ENCODE measurements at places on chromosomes 5 and 9.

- DNase-seq, result peak; percentile 42
Measured at GRCh38 chr9:83219154-83219923, 156.4 kb upstream of the RASEF start.

DNA sequence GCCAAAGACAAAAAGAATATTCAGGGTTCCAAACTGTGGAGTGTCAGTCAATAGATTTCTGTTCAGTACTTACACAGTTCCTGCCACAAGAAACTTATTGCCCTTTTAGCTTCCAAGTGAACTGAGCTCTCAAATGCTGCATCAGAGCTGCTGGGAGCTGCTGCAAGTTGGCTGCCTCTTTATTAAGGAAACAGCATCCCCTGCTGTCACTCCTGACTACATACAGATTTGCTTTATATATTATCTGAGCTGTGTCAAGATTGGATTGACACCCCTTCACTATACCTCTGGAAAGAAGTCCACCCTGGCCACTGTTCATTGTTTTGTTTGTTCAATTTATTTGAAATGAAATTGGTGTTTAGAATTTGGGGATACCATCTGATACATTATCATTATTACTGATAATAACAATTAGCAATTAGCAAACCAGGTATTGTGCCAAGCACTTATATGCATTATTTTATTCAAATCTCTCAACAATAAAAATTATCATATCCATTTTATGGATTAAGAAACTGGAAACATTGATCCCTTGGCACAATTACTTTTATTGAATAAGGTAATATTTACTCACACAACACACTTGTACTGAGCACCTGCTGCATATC is 16.4 kb upstream of the C5orf58 start:
- peak; percentile 15 for DNase-seq

- no peak for DNase-seq
Measured at GRCh38 chr5:126443374-126443851, 20.2 kb downstream of the GRAMD2B start.

GRCh38 chr9:109121232-109121796 is 1.6 kb upstream of the TMEM245 start:
- DNase-seq, result no peak

DNA sequence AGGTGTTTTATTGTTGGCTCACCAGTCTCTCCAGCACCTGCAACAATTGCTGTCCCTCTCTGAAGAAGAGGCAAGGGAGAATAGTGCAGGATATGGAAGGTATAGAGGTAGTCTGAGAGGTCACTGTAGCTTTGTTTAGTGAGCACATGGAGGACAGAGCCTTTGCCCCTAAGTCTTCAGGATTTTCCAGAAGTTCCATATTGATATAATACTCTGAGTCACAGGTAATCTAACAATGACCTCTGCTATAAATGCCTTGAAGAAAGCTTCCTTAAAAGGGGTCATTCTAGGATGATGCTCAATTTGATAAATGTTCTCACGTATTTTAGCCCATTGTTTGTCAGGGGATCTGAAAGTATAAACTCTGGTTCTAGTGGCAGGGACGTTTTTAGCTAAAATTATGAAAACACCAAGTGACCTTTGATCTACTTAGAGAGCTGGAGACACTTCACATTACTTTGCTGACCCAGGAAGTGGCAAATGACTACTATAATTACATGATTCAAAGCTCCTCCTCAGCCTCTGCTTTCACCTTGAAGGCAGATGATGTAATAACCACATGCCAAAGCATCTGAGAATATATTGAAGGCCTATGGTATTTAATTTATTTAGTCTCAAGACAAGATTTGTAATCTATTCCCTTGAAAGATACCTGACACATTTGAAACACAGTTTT is 366.9 kb upstream of the NUDT12 start:
- DNase-seq, result no peak

DNA sequence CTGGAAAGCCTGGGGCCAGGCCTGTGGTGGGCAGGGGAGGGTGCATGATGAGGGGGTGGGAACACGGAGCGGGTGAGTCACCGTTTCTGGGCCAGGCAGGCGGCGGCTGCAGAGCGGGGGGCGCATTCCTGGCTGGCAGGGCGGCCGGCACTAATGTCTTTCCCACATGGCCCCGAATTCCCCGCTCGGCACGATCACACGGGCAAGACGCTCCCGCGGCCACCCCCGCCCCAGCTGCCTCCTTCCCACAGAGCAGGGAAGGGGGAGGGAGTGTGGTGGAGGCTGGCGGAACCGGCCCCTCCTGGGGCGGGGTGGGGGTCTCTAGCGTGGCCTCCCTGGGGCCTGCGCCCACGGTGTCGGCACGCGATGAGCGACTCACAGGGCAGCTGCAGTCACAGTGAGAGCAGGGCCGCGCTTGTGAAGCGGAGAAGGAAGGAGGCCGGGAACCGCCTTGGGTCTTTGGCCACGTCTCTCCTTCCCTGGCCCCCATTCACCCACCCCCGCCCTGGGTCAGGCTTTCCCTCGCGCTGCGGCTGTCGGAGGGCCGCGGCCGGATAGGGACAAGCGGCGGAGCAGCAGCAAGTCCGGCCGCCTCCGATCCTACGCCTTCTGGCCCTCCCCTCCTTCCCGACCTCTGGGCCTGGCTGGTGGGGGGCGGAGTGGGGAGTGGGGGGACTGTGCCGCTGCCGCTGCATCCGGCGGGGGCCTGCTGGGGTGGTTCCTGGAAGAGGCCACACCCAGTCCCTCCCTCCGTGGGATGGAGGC is 48.9 kb downstream of the CXXC5 start:
- no peak for DNase-seq

- no peak for DNase-seq
Measured at GRCh38 chr9:117775591-117775990, 71.4 kb downstream of the TLR4 start.

DNA sequence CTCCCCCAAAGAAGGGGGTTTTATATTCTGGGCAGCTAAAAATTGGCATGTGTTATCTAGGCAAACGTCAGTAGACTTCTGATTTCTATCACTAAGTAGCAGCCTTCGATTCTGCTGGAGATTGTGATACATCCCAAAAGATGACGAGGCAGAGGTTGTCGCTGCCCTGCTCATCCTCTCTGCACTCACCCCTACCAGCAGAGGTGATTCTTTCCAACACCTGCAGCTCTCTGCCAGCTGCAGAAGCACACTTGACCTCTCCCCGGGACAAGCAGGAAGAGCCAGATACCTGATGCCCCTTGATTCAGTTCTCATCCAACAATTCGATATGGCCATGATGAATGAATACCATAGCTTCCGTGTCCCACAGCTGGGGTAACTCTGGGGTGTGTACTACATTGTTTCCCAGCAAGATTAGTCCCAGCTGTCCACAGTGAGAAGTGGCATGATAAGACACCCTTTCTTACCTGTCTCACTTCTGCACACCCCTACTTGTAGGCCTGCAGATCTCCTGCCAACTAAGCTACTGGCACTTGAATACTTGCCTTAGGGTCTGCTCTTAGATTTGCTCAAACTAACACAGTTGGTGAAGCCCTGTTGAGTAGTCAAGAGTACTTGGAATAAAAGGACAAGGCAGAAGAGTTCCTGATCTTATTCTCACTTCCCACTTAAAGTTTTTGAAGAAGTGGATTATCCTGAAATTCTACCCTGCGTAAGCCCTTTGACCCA is 37.6 kb upstream of the SMAD5 start:
- DNase-seq, result no peak

- no peak for DNase-seq
Measured at GRCh38 chr5:138930371-138931097, 55.4 kb upstream of the LRRTM2 start.

Data from caudate nucleus (tissue), 63 donors.